ENCODE measurements at places on chromosomes 2 and 18.

DNA sequence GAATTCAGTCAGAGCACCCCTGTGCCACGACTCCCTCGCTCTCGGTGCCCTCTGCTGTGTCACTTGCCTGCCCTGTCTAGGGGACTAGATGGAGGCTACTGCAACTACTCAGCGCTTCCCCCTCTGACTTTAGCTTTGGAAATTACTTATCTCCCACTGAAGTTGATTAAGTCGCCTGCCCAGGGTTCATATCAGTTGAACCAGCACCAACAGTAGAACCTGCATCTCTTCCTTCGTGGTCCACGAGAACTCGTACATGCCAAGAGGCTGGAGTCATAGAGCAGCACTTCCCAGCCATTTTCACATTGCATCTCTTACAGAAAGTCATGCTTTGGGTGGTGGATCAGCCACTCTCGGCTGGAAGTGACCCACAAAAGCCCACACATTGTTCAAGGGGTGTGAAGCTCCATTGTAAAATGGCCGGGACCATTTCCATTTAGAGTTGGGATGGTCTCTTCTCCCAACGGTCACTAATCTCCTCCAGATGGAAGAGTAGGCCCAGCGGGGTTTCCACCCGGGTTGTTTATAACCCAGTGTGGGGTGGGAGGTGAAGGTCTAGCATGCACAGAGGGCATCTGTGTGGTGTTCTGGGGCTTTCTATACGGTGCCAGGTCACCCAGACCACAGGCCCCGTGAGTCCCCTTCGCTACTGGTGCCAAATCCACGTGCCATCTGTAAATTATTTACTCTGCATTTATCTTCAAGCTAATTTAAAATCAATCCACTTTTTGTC, 38.0 kb downstream of the STEAP3 start:
- DNase-seq: no peak

DNA sequence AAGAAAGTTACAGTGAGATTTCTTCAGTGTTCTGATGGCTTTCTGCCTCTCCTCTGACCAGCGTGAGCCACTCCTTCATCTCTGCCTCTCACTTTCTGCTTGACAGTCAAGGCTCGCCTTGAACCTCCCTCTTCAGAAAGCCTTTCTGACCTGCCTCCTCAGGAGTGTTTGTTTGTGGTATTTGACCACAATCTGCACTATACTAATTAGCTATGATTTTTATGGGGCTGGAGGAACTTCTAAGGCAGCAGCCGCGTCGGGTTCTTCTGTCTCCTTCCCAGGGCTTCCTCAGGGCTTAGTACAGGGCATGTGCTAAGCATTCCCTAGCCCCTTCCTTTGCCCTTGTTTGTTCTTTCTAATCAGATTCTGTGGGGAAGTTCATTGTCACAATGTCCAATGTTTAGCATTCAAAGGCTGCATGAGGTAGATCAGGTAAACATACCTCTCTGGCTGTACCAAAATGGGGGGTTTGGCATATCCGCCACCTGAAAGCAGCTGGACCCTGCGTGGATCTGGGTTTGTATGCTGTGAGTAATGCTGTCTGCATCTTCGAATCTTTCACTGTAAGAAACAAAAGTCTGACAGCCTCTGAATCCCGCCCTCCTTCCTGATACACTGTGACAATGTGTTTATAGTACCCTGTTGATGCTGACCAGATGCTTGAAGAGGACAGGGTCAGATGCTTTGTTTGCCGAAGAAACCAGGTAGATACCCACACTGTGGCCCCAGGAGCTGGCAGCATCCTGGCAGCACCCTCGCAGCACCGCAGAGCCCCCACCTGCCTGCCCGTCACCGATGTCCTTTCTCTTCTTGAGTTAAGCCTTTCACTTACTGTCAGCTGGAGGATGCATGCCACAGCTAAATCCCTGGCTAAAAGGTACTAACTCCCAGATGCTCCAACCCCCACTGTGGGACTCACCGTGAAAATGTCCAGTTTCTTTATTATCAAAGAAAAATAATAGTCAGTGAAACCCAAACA, 260.8 kb upstream of the HDAC4 start:
- DNase-seq: no peak

DNA sequence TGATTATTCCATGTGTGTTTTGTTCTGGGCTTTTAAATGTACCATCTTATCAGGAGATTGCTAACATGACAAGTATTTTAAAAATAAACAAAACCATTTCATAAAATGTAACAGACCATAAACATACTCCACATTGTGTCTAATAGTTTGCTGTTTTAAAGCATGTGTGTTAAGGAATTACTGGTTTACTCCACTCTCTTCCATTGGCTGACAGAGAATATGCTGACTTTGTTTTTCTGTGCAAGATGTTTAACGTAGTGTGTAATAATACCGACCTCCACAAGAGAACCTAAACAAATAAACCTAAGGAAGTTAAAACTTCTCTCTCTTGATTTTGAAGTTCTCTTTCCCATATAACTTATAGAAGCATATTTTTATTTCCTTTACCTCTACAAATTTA, 17.0 kb upstream of the TMEM18 start:
- peak; percentile 65 for DNase-seq

DNA sequence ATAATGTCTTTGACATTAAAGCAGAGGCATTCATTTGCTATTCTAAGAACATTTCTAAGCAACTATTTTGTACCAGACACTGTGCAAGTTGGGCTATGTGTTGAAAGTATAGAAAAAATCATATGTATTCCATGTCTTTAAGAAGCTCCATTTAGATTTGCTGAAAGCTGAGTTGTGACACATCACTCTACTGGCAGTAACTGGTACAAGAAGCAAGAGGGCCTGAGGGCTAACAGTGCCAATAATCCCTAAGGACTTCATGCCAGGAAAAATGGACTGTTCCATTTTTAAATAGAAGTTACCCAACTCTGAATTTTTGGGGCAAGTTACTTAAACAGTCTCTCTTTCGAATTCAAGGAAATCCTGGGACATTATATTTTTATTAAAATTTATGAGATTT, 178.7 kb downstream of the SRBD1 start:
- peak; percentile 39 for DNase-seq

DNA sequence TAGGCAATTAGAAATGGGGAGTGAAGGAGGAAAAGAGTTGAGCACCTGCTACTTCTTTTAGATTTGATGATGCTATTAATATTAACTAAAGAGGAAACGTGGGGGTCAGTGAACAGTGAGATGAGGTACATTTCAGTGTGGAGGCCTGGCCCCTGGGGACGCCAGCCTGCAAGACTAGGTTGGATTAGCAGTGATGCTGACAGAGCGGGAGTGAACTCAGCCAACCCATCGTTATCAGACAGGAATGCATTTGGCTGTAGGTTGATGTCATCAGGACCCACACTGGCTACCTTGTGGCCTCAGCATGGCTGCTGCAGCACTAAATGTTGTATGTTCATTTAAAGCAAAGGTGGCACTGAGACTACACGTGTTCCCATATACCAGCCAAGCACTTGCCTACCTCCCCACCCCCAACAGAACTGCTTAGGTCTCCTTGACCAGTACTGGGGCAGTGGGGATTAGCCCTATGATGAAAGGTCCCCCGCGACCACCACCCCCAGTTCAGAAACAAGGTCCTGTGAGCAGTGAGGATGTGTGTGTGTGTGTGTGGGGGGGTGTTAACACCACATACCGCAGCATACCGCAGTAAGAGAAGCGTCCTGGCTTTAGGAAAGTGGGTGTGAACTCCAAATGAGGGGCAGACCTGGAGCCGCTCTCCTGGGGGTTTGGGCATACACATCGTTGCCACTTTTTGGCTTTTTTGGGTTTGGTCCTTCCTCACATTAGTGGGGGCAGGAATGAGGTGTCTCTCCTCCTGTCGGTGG, 26.0 kb downstream of the DGKD start:
- peak; percentile 34 for DNase-seq

DNA sequence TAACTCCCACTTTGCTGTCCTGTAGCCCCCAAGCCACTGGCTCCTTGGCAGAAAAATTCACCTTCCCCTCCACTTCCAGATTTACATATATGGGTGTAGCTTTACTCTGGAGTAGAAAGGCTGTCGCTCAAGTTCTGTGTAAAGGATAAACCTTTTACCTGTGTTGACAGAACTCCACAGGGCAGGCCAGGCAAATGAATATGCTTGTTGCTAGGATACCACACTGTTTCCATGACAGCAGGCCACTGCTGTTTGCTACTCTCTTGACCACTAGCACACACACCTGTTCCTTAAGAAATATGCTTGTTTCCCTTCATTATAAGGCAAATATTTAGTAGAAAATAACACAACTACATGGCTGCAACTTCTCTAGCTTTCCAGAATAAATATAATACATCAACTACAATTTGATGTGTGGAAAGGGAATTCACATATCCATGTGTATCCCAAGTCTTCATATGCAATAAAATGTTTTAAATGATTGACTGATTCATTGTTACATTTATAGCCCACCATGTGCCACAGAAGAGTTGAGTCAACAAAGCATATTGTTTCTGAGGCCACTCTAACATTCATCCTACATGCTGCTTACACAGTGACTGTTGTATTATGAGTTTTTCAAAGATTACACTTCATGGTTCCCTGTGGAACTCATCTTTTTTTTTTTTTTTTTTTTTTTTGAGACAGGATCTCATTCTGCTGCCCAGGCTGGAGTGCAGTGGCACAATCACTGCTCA, 56.2 kb upstream of the ROCK1 start:
- DNase-seq: no peak

DNA sequence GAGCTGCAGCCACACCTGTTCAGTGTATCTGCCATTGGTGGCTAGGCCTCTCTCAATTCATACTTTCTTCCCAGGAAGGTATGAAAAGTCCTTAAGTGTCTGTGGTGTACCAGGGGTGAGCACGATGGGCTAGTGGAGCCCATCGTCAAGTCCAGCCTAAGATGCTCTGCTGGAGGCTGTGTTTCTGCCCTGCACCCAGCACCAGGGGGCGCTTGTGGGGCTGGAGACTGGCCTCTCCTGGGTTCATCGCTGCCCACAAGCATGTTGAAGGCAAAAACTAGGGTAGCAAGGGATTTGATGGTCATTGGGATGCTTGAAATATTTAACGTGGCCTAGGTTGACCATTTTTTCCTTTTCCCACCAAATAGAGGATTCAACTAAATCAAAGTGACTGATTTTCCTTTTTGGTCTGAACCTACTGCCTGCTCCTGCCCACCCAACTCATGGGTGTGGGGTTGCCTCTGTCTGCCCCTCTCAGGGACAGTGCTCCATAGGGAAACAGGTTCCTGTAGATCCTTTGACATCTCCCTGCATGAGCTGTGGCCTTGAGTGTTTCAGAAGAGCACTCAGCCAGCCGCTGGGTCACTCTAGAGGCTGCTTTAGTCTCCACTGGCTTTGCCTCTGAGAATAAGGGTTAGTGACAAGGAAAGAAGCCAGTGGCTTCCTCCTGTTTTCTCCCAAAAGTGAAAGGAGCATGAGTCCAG, 59.0 kb downstream of the TPGS2 start:
- peak; percentile 15 for DNase-seq

DNA sequence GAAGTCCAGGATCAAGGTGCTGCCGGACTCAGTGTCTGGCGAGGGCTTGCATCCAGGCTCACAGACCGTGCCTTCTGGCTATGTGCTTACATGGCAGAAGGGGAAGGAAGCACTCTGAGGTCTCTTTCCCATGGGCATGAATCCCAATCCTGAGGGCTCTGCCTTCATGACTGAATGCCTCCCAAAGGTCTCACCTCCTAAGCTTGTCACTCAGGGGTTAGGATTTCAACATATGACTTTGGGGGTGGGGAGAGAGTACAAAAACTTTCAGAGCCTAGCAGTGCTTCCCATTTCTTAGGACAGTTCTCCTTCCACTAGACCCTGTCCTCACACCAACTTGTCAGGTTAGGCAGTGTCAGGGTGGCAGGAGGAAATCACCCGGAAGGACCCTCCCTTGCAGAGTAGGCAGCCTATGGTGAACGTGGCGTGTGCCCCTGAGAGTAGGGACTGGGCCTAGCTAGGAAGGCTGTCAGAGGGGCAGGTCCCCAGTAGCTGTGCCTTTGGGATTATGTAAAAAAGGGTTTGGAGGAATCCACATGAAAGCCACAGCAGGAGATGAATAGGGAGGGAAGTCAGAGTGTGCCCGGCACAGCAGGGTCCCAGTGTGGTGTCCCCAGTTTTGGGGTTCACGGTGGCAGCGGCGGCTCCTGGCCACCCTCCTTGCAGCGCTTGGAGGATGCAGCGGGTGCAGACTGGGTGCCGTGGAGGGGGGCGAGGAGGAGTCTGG, 233.3 kb downstream of the LDLRAD4 start:
- DNase-seq: no peak

DNA sequence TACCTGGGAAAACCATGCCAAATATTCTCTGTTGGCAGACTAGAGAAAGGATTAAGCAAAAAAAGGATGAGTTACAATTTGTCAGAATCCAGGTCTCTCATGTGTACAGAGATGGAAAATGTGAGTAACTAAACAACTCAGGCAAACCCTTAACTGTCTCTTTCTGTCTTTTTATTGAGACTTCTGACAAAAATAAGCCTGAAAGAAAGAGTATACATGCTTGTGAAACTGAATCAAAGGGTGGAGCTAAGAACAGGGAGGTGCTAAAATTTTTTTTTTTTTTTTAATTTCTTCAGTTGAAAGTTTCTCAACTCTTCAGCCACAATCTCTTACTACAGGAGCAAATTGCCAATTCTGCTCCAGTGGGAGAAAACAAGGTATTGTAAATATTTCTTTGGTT, at the start of gene SERPINB10:
TSS of gene SERPINB10 (plus strand) at position 295 of the 400 bp plus-strand sequence. CDS start 7,553 bp downstream, outside the sequence.
- DNase-seq: no peak

GRCh38 chr2:182132605-182133004, 147.0 kb downstream of the PPP1R1C start:
- peak; percentile 14 for DNase-seq

DNA sequence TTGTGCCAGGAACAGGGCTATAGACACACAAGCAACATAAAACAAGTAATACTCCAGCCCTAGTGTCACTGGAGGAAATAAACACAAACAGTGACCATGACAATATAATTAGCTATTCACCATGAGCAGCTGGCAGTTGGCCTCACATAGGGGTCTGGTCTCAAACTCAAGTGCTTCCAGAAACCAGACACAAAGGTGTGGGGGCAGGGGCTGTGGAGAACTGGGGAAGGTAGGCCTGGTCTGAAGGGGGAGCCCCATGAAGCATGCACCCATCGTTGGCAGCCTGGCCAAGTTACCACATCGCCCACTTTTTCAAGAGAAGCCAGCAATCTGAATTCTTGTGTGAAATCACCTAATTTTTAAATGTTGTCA, 49.5 kb upstream of the SP3 start:
- DNase-seq: no peak

DNA sequence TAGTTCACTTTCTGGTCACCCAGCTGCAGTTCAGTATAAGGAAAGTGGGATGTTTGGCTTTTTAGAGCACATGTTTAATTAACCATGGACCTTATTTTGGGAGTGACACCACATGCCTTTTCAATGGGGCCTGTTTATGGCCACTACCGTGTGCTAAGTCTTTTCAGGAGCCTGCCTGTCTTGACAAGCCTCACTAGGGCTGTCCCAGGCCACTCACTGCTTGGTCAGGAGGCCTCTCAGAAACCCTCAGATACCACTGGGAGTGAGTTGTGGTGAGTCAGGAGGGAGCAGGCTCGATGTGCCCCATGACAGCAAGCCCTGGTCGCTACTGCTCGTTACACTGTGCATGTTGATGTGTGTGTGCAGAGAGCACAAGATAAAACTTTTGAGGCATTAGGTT, 123.0 kb downstream of the MAP4K4 start:
- DNase-seq: peak; percentile 88

Data from iris pigment epithelial cell (primary cell).